M059J (cell line): ENCODE measurements at places on chromosomes 6 and 20.

DNA sequence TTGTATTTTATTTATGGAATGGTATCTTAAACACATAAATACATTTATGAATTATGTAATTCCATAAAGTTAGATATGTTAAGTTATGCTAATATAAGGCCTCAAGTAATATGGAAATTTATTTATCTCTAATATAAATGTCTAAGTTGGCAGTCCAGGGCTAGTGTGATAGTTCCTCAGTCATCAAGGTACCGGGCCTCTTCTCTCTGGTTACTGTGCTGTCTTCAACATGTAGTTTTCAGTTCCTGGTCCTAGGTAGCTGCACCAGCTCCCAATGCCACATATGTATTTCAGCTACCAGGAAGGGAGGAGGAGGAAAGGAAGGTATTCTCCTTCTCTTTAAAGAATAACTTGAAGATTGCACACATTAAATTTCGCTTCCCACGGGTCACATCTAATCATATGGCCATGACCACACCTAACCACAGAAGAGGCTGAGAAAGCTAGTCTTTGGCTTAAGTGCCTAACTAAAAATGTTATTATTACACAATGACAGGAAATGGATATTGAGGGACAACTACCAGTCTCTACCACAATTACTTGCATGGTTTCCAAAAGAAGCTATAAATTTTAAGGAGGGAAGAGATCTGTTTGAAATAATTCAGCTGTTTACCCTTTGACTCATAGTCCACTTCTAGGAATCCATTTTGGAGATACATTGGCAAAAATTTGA lies 68.6 kb downstream of the BCKDHB start:
- peak; percentile 83 for DNase-seq

DNA sequence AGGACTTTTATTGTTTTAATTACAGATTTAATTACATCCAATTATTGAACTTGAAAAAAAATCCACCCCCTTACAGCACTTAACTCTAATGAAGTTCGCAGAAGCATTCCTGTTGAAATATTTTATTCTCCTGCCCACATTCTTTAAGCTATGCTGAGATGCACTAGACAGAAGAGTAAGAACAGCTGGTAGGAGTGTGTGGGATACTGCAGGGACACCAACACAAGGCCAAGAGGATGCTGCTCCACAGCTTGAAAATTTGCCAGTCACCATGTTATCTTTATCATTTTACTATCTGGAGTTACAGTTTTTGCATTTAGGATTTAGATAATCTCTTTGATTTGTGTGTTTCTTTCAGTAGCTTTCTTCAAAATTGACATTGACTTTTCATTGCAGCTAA lies 180.7 kb downstream of the EPHA7 start:
- no peak for DNase-seq

DNA sequence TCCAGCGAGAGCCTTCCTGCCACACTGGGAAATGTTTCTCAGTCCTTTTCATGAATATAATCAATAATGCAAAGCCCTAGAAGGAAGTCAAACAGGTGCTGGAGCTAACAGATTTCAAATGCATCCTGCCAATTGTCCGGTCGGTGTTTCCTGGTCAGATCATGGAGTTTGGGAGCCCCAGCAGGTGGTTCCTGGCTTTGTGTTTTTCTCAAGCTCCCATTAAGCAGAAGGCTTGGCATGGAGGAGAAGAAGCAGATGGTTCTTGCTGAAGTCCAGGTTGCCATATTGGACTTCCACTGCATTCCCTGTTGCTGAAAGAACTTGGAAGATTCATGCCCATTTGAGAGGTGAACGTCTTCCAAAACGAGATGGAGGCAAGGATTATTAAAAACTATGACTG lies 68.6 kb downstream of the GFOD1 start:
- DNase-seq, result no peak

DNA sequence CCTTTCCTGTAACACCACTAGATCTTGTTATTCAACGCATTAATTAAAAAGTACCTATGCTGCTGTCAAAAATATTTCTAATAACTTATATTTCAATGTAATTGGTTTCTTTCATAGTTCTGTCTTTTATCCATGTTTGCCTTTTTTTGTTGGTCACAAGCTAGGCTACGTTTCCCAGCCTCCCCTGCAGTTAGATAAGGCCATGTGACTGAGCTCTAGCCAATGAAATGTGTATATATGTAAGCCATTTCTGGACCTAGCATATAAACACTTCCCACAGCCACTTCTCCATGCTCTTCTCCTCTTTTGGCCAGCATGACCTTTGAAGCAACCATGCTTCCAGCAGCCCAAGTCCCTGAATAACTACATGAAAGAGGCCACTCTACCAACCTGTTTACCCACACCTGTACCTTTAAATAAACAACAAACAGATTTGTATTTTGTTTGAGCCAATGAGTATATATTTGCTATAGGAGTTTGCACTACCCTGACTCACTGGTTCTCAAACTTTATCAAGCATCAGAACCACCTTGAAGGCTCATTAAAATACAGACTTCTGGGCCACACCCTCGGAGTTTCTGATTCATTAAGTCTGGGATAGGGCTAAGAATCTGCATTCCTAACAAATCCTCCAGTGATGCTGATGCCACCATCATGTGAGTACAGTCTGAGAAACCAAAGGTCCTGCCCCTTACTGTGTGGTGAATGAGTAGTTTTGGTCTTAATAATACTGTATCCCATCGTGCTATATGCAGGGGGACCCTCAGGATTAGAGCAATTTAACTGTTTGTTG lies 45.6 kb upstream of the BEND6 start:
- DNase-seq, result peak; percentile 71

DNA sequence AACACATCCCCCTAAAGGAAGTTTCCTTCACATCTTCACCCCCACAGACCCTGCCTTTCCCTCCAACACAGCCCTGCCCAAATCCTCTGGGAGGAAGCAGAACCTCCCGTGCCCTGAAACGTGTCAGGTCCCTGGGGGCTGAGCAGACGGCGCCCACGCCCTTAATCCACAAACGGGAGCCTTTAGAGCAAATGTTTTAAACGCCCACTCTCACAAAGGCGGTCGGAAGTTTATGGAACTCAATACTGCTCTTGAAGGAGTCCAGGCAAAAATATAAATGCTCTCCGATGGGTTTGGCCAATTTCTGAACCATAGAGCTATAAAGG lies 237.1 kb upstream of the AFDN start:
- no peak for DNase-seq

DNA sequence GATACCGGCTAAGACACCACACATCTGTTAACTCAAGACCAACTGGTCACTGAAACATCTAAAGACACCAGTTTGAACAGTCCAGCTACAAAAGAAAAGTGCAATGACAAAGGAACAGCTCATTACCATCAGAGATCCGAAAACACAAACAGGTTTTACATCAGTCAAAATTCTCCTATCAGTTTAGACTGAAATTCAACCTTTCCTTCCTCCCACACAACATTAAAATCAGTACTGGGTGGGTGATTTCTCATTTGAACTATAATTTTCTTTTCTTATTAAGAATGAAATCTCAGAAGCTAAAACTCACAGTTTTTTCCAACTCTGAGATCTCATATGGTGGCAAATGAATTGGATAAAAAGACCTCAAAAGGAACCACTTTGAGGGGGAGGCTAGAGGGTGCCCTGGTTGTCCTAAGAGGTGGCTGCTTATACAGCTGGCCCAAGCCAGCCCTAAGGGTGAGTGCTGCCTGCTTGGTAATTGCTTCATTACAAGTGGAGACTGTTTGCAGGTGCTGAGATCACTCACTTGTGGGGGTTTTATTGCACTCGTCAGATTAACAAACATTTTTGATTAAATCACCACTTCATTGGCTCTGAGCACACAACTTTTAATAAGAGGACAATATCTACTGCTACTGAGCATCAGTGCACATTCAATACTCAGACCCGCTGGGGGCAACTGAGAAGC lies 4.3 kb downstream of the CCDC167 start:
- DNase-seq, result no peak

GRCh38 chr6:108343894-108344293 lies 49.0 kb downstream of the AFG1L start:
- no peak for DNase-seq

- no peak for DNase-seq
Measured at GRCh38 chr6:79066330-79066729, 11.7 kb downstream of the PHIP start.

GRCh38 chr20:58109918-58110635 lies 118.4 kb downstream of the ANKRD60 start:
- DNase-seq, result no peak

DNA sequence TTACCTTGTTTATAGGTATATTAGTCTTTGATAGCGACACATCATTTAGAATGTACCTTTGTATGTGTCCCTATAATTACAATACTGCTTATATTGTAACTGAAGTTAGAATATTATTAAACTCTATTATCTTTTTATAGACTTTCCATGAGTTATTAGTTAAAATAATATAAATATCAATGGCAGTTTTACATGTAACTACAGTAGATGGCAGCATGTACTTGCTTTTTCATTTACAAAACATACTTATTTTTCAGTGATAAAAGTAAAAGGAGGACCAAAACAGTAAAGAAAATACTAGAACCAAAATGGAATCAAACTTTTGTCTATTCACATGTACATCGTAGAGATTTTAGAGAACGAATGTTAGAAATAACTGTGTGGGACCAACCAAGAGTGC lies 364.3 kb downstream of the RIMS1 start:
- DNase-seq, result no peak

DNA sequence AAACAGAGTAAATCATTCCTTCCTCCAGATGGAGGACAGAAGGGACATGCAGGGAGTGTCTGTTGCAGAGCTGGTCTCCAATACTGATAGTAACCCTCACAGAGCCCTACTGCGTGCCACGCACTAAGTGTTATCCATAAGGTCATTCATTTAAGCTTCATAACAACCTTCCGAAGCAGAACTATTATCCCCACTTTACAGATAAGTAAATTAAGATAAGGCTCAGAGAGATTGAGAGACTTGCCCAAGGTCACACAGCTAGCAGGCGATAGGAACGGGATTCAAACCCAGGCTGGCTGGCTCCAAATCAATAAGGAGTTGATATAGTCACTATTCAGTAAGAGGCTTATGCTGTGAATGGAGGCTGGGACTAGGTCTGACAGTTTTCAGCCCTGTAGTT lies 30.6 kb downstream of the CPNE5 start:
- no peak for DNase-seq

DNA sequence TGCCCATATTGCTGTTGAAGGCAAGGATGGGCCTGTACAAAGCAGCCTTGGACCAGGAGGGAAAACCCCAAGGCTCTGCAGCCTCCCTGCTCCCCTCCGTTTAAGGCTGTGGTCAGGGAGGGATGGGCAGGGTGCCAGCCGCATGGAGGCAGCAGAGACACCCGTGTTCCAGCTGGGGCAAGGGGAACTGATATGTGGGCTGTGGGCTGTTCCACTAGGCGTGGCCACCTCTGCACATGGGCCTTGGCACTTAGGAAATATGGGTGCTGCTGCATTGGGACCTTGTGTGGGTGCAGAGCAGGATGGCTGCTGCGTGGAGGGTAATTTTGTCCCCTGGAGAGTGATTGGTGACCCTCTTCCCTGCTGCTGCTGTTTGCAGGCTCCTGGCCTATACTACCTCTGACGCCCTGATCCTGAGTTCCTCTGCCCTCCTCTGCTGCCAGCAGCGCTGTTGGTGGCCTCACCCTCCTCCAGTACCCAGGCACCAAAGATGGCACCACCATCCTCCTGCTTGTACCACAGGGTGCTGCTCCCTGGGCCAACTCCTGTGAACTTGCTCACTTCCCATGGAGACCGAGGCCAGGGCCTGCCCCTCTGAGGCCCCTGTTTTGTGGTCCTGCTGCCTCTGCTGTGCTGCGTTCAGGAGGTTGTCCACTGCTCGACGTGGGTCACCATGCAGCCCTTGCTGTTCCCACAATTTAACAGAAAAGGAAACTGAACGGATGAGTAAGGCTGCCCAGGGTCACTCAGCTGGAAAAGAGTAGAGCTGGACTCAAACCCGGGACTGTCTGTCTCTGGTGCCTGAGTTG lies 35.3 kb downstream of the PANK2 start:
- DNase-seq, result no peak

DNA sequence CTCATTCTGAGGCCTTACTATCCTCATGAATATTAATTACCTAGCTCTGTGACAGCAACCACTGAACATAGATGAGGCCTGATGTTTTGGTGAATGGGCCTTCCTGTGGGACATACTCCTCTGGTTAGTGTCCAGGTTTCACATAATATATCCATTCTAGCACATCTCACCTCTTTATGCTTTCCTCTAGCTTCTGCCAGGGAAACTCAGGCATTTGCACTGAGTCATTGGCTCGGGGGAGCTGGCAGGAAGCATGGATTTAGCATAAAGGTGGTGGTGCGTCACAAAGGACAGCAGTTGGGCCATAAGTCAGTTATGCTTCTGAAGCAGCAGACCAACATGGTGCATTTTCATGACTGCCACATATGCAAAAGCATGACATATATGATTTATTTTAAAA lies 37.5 kb upstream of the TMEM170B start:
- peak; percentile 94 for DNase-seq

GRCh38 chr20:34708621-34709043 lies 4.5 kb downstream of the TP53INP2 start:
- DNase-seq, result peak; percentile 60

- peak; percentile 94 for DNase-seq
Measured at GRCh38 chr20:19688031-19688806, 69.8 kb upstream of the RIN2 start.

GRCh38 chr20:50325651-50326050 lies 135.0 kb downstream of the CEBPB start:
- DNase-seq, result no peak

DNA sequence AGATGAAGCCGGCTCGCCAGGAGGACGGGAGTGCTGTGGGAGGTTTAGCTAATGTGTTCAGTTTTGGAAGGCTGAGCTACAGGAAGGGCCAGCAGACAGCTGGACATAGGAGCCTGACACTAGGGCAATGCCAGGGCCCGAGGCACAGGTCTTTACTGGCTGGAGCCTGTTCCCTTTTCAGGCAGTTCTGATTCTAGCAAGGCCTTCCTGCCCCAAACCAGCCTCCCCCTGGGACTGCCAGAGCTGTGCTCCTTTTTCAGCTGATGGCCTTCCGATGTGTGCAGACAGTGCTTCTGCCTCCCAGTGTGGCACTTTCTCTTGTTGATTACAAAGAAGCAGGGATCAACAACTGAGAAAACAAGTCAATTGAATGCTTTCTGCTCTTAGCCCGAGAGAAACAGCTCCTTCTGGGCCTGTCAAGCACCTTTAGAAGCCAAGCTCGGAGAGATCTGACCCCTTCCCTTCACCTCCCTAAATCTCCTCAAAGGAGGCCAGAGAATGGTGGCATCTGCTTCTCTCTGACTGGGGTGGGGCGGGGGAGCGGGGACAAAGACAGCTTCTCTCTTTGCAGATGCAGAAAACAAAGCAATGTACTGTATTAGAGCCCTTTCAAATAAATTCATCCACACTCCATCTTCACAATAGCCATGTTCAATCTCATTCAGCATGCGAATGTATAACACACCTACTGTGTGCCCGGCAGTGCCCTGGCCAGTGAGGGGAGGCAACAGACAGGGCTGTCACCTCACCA lies 63.2 kb downstream of the RAB44 start:
- no peak for DNase-seq

DNA sequence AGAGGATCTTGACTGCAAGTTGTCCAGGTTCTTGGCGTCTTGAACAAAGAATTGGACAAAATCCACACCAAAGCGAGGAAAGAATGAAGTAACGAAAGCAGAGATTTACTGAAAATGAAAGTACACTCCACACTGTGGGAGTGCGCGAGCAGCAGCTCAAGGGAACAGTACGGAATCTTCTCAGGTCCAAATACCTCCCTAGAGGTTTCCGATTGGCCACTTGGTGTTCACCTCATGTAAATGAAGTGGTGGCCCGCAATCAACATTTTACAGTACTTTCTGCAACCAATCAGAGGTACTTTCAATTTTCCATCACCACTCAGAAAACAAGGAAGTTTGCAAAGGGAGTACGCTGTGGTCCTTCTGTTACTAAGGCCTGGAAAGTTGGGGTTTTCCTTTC lies 122.4 kb downstream of the PTPRK start:
- no peak for DNase-seq

GRCh38 chr6:148235446-148235845 lies 107.2 kb upstream of the SASH1 start:
- no peak for DNase-seq
